Right atrium auricular region (tissue), 2 donors: ENCODE measurements at places on chromosomes 1 and 21. TPM values are rescaled to one million over a fixed set of nuclear protein-coding genes. Genes with fewer than 3 reads are reported as not detected.

Gene CYP4A11
- total RNA-seq, result not detected

Gene MSH4
- 0.11 TPM for total RNA-seq

DNA sequence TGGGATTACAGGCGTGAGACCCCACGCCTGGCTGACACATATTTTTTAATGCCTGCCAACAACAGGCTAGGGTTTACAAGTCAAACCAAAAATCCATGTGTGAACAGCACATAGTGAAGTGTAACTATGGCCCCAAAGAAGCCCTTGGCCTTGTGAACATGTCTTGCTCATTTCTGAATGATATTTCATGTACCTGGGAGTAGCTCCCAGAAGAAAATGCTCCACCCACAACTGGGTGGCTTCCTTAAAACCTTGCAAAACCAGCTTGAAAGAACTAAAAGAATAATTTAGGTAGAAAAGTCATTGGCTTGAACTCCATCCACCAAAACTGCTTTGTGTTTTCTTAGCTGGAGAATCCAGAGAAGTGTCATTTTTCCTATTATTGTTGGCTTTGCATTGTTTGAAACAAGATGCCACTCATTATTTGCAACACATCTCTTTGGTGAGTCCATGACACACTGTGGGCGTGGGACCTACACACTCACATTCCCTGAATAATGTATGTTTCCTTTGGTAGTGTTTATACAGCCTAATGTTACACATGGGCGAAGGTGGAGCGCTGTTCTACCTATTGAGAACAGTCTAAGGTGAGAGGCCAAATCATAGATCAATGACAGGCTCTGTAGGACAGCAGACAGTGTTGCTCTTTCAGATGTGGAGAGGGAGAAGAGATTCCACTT lies 28.5 kb upstream of the SDE2 start:
- no peak overlapping the region for H3K27ac ChIP-seq
- no peaks in the 10 kb centered on the region for H3K36me3 ChIP-seq
- H3K4me1 ChIP-seq, result no peaks in the 10 kb centered on the region
- H3K4me3 ChIP-seq, result no peak overlapping the region

DNA sequence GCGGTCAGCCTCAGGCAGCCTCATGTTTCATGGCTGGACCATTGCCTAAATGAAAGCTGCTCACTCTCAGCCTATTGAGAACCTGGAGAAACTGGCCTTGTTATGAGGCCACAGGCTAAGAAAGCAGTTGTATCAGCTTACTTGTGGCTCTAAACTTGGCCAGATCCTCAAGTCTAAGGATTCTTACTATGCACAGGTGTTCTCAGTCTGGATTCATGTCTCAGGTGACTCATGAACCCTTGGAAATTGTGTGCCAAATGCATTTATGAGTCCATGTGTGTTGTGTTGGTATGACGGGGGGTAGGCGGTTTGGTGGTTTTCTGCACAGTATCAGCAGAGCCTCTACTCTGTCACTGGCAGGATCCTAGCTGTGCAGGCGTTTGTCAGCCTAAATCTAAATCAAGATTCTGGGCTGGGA lies 90.4 kb downstream of the ROR1 start:
- H3K27ac ChIP-seq, result no peak overlapping the region
- no peaks in the 10 kb centered on the region for H3K36me3 ChIP-seq
- no peak overlapping the region for H3K4me3 ChIP-seq
- no peak for DNase-seq
- H3K27me3 ChIP-seq, result no peaks in the 10 kb centered on the region

Gene PLCH2
- total RNA-seq, result 0.12 TPM

Gene CD1B
- not detected for total RNA-seq

Gene SPATA46
- total RNA-seq, result not detected

Gene ADORA1
- 9.4 TPM for total RNA-seq

GRCh38 chr1:212902054-212902453 lies 44.0 kb downstream of the FLVCR1 start:
- H3K36me3 ChIP-seq, result peaks cover 8% of the 10 kb centered on the region
- H3K27me3 ChIP-seq, result no peaks in the 10 kb centered on the region
- H3K4me1 ChIP-seq, result no peaks in the 10 kb centered on the region
